ENCODE measurements at places on chromosomes 6 and 20.

GRCh38 chr20:13546497-13547131 lies 92.1 kb downstream of the TASP1 start:
- DNase-seq: peak; percentile 47

GRCh38 chr20:2538931-2539720 lies 2.8 kb downstream of the TMC2 start:
- no peak for DNase-seq

- DNase-seq: no peak
These were observed 17.8 kb downstream of the LRP11 start for GRCh38 chr6:149846321-149846720.

- no peak for DNase-seq
These were observed 4.2 kb downstream of the RIMS4 start for GRCh38 chr20:44805979-44806620.

GRCh38 chr6:133309579-133309978 lies 68.4 kb downstream of the EYA4 start:
- DNase-seq: no peak

DNA sequence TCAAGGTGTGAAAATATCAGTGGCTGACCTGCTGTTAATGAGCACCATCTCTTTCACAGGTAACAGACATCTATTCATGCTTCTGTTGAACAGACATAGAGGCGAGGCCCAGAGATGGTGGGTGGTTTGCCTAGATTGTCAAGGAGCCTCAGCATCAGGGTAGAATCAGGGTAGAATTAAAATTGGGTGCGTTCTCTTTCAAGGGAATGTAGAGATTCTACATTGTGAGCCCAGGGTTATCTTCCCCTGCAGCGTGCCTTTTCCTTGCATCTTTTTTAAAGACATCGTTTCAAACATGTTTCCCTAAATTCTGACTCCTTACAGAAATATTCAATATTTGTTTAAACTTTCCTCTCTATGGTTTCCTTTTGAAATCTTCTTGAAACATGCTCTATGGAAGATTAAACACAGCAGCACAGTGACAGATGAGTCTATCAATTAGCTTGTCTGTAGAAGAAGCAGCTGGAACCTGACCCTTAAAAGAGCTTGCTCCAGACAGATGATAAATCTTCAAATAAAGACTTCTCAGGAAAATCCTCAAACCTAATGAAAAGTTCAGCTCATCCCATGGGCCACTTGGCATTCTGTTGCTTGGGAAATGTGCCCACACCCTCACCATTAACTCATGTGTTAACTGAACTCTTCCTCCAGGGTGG lies 119.8 kb downstream of the IPCEF1 start:
- DNase-seq: no peak

DNA sequence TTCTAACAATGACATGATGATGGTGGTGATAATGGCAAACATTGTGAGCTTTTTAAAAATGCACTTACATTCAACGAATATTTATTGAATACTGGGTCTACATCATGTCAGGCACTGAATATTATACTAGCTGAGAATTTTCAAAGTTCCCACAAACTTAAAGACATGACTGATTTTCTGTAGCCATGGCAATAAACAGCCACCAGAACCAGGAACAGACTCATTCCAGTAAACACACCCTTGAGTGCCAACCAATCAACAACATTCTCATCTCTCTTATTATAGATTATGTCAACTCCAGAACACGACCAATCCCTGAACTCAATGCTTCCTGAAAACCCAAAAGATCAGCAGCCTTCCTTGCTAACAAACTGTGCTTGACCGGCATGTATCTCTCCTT lies 212.4 kb upstream of the RUNX2 start:
- DNase-seq: no peak

DNA sequence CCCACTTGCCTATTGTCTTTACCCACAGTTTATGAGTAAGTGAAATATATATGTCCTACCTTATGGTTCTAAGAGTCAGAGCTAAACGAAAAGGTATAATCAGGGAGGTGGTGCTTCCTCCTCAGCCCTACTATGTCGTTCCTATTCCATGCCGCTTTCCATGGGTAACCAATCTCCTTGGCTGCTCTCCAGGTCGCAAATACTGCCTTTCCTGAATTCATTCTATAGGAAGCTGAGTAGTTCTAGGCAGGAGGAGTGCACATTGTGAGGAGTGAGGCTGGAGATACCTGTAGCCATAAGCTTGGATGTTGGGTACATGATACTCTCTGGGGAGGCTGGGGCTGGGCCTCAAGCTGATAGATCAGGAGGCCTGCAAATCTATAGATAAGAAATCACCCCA lies 5.8 kb downstream of the IL20RA start:
- no peak for DNase-seq

GRCh38 chr20:12970372-12970821 lies 38.4 kb upstream of the SPTLC3 start:
- DNase-seq: no peak

GRCh38 chr20:37095108-37095598 lies 644 bp downstream of the RBL1 start:
- no peak for DNase-seq

DNA sequence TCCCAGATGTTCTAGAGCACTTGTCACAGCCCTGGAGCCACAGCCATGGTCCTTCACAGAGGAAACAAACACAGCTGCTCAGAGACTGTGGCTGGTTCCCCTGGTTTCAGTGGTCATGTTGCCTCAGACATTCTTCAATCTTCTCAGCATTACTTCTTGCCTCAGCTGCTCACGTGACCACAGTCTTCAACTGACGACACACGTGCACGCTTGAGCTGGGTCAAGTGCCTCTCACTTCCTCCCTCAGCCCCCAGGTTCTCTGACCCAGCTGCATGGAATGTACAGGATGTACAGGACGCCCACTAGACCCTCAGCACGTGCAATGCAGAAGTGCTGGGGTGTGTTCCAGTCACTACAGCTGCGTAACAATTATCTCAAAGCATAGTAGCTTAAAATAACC lies 159.8 kb upstream of the GGTLC1 start:
- DNase-seq: peak; percentile 12

GRCh38 chr6:157215717-157216116 lies 107.6 kb downstream of the TMEM242 start:
- DNase-seq: no peak

DNA sequence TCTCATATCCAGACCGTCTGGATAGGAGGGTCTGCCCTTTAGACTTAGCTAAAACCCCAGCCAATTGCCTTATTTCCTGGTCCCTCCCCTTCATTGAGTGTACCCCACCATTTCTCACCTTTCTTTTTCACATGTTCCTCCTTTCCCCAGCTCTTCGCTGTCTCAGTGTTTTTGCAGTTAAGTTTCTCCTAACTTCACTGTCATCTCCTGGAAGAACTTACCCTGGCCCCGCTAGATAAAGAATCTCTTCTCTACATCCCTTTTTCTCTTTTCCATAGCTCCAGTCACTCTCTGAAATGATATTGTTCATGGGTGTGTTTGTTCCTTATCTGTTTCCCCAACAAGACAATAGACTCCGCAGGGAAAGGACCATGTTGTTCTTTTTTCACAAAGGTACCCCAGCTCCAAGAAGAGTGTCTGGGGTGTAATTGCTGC lies 208.8 kb downstream of the TSHZ2 start:
- DNase-seq: no peak

- DNase-seq: no peak
These were observed 60.1 kb downstream of the SEL1L2 start for GRCh38 chr20:13930281-13930680.

DNA sequence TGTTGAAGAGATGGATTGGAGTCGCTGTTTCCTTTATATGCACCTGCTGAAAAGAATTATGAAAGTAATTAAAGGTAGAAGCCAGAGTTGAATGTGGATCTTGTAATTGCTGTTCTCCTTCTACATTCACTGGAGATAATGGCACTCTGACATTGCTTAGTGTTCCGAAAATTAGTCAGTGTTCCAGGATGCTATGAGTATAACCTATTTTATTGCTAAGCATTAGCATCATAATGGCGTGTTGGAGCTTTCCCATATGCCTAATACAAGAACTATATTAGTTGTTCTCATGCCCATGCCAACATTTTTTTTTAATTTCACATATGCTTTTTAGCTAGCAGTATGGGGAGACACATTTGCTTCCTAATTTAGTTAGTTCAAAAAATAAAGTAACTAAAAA lies 236.4 kb downstream of the ARHGAP18 start:
- DNase-seq: no peak

DNA sequence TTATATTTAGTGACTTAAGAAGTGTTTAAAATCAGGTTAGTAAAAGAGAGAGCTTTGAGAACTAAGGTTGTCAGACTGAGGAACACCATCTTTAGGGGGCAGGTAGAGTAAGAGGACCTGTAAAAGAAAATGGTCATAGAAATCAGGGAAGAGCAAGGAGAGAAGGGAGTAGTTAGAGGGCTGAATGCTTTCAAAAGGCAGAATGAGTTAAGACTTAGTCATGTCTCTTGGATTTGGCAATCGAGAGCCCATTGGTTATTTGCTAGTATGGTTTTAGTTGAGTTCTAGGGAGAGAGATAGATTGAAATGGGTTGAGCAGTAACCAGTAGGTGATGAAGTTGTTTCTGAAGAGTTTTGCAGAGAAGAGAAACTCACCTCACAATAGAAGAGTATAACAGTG lies 51.1 kb downstream of the RALGAPB start:
- no peak for DNase-seq

DNA sequence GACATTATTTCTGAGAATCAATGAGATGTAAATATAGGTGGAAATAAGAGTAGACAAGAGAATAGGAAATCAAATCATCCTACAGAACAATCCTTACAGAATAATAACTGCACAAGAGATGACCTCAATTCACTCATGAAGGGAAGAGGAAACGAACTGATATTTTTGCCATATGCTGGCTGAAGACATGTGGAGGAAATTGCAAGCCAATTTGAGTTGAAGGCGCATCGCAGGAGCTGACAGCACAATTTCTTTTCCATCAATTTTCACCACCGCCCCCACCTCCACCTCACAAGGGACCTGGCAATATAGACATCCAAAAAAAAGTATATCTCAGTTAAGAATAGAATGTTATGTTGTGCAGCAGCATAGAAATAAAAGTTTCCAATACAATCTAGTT lies 20.3 kb downstream of the CITED2 start:
- no peak for DNase-seq

- DNase-seq: no peak
These were observed 29.3 kb downstream of the PTPRK start for GRCh38 chr6:128491100-128491581.

DNA sequence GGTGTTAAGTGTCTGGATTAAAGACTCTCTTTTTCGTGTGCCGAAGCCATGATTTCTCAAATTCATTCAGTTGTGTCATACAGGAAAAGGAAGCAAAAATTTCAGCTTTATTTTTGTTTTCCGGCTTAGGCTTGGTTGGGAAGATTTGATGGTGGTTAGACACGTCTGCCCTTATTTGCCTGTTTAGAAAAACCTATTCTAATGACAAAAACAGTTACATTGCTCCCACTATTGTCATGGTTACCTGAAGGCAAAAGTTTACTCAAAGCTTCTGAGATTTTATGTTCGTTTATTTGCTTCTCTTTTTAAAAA lies 982 bp downstream of the DNAJC5 start:
- DNase-seq: no peak

GRCh38 chr6:112296122-112296521 lies 41.8 kb upstream of the LAMA4 start:
- DNase-seq: no peak

DNA sequence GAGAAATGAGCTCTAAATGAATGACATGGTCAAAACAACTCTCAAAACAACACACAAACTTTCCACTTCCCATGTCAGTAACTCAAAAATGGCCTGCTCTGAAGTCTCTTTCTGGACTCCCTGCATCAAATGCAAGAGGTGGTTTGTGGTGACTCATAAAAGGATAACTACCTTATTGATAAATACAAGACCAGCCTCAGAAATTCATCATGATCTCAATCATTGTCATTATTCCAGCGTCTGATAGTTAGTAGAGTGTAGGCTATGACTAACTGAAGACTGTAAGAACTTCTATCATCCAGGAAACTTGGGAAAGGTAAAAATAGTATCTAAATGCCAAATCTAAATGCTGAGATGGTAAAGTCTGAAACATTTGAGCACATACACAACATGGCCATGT lies 369.4 kb downstream of the BMP2 start:
- DNase-seq: no peak

- no peak for DNase-seq
These were observed 22.9 kb downstream of the RNF182 start for GRCh38 chr6:13947611-13948178.

DNA sequence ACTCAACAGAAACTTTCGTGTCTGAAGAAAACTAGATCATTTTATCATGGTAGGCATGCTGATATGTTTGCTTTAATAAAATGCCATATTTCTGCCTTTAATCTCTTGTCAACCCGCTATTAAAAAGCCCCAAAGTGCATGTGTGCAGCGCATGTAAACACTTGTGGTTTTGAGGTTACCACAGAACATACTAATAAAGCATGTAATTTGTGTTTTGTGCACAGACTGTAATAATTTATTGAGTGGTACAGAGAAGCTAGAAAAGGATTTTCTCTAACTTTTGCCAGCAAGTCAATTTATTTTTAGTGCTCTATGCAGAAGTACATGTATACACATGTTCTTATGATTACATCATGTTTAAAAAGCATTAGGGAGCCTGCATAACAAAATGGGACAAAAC lies 349.9 kb upstream of the SLC35B3 start:
- DNase-seq: no peak

GRCh38 chr20:51750037-51750769 lies 18.0 kb downstream of the ATP9A start:
- DNase-seq: peak; percentile 4

GRCh38 chr20:24389686-24390085 lies 79.7 kb upstream of the SYNDIG1 start:
- DNase-seq: no peak

DNA sequence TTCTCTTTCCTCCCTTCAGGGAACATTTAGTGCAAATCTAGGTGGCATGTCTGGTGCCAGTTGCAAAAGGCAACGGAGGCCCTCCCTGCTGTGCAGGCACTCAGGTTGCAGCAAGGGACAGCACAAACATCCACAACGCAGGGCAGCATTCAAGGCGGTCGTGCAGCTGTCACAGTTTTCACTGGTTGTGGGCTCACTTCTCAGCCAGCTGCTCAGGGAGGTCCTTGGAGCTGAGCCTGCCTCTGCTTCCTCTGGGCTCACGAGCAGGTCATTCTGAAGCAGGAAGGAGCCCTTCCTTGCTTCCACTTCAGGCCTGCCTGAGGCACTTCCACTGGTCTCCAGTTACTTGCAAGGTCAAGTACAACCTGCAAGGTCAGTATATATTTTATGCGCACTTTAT lies 3.8 kb upstream of the NPEPL1 start:
- no peak for DNase-seq

- DNase-seq: no peak
These were observed 317.6 kb downstream of the CLIC5 start for GRCh38 chr6:45698046-45698445.

DNA sequence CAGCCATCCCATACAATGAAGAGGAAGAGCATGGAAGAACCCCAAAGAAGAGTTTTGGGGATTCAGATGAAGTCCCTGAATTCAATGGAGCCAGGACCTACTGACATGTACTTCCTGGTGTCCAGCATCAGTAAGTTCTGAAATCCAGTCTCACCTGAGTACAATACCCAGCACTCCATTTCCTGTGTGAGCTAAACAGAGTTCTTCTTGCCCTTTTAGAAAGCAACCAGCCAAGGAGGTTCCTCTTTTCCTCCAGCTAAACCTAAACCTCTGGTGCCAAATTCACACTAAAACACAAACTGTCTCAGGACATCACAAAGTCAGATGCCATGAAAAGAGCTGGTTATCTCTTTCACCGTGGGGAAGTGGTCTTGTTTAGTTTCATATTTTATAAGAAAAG lies 71.5 kb downstream of the PKHD1 start:
- DNase-seq: no peak
